ENCODE measurements at places on chromosomes 2 and 18.

GRCh38 chr2:197657562-197657961, 17.8 kb downstream of the RFTN2 start:
- DNase-seq = no peak

DNA sequence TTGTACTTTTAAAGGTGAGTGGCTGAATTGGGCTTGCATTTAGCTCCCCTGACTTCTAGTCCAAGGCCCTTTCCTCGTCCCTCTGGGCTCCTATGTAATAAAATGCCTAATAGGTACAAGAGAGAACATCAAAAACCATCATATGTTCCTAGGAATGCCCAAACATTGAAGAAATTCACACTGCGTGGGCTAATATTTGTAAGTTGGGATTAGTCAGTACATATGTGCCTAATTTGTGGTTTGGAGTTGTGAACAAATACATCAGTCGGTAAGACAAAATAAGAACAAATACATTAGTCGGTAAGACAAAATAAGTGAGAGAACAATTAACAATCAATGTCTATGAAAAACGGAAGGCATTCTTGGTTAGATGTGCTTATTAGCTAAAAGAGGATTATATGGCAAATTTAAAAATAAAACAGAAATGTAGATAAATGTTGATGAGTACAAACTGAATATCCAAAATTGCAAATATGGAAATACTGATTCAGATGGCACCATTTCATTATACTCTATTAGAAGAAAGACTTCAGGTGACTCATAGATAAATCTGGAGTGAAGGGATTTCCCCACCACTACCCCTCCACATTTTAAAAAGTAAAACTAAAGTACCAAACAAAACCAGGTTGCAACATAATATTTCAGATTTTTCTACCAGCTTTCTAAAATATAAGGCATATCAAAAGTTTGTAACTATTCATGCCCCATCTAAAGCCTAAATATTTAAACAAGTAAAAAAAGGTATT, 325.4 kb downstream of the ZEB2 start:
- no peak for DNase-seq

GRCh38 chr2:15133461-15133860, 427.7 kb downstream of the NBAS start:
- no peak for DNase-seq

DNA sequence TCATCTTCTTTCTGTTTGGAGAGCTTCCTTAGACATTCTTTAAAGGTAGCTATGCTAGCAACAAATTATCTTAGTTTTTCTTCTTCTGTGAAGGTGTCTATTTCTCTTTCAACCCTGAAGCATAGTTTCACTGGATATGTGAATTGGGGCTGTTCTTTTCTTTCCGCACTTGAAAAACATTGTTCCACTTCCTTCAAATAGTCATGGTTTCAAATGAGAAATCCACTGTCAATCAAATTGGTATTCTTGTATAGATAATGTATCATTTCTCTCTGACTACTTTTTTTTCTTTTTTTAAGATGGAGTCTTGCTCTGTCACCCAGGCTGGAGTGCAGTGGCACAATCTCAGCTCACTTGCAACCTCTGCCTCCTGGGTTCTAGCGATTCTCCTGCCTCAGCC, 254.0 kb downstream of the ANAPC1 start:
- DNase-seq = no peak

DNA sequence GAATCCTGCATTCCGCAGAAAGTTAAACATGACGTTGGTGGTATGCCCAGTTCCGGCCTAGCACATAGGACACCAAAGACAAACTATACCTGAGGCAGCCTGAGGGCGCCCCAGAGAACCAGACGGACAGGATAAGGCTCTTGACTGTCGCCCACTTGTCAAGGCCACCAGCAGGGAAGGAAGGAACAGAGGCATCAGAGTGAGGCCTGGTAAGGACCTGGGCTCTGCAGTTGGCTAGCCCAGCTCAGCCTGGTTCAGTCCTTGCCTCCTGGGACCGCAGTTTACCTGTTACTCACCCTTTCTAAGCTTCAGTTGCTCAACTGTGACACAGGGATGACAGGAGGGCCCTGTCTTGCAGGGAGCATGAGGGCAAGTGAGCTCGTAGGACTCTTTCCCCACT, 82.1 kb downstream of the ACTR2 start:
- DNase-seq = no peak
